ENCODE measurements at places on chromosomes 12 and 14. TPM values are rescaled to one million over a fixed set of nuclear protein-coding genes. Genes with fewer than 3 reads are reported as not detected.

CLEC7A gene
- 0.28 TPM for total RNA-seq

DNA sequence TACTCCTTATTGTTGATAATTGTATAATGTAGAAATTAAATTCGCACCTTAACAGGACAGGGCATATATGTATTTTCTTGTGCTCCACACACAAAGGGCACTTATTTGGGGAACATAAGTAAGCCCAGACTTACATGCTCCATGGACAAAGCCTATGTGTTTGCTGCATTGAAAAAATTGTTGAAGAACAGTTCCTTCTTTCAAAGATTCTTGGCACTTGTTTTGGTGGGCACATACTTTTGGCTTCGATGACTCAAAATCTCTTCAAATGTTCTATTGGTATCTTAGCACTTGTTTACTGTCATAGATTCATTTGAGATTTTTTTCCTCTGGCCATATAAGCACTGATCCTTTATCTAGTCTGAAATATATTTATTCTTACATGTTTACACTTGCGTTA, 1.4 kb upstream of the MAP4K5 start:
- no peaks in the 10 kb centered on the region for H3K27me3 ChIP-seq
- DNase-seq, result no peak
- H3K36me3 ChIP-seq, result no peaks in the 10 kb centered on the region
- H3K4me3 ChIP-seq, result no peak overlapping the region

DNA sequence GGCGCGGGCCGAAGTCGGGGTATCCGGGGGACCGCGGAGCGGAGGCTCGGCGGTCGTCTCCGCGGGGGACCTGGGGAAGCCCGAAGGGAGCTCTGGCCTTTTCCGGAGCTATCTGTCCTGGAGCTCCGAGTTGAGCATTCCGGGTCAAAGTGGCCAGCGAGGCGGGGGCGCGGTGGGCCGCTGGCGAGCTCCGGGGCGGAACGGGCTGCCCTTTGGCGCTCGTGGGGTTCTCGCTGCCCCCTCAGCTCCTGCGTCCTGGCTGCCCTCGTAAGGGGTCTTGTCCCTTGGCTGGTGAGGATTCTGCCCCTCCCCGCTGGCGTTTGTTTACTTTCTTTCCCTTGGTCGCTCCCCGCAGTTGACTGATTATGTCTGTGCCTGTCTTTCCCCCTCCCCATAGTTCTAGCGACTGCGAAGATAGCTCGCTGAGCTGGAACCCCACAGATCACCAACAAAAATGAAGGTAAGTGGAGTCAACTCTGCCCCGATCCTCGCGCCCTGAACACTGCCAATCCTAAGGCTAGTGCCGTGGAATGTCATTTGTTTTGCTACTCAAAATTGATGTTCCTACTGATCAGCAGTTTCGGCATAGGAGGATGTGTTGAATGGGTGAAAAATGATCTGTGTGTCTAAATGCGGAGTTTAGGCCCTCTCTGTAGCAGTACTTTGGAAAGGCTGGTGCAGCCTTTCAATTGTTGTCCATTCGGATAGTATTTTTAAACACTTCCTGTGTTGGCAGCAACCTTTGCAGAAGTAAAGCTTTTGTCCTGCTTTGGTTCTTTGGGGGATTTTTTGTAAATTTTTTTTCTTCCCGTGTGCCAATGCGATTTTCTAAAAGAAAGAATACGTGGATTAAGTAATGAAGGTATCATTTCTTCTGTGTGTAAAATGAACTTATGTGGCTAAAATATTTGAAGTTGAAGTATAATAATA, 1.3 kb downstream of the ARID4A start:
- H3K27ac ChIP-seq, result peak overlapping the region; percentile 68
- peaks cover 17% of the 10 kb centered on the region for H3K36me3 ChIP-seq
- no peaks in the 10 kb centered on the region for H3K27me3 ChIP-seq
- H3K4me1 ChIP-seq, result peaks cover 7% of the 10 kb centered on the region
- peak overlapping the region; percentile 77 for H3K4me3 ChIP-seq

DNA sequence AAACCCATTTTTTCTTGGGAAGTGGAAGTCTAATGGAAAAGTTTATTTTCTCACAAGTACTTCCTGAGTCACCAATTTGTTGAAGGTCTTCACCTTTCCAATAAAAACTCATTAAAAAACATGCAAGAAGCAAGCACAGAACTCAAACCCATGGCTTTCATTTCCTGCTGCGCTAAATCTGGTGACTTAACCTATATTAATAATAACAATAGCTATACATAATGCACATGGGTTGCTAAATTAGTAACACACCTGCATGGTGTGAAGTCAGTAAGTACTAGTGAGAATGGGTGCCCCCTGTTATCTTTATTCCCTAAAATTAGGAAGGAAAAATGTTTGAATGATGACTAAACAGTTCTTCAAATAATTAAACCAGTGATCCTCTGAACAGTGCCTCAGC, 52.3 kb downstream of the PPP2R5C start:
- DNase-seq, result no peak
- H3K4me3 ChIP-seq, result no peak overlapping the region
- H3K27me3 ChIP-seq, result no peaks in the 10 kb centered on the region
- no peak overlapping the region for H3K27ac ChIP-seq

DNA sequence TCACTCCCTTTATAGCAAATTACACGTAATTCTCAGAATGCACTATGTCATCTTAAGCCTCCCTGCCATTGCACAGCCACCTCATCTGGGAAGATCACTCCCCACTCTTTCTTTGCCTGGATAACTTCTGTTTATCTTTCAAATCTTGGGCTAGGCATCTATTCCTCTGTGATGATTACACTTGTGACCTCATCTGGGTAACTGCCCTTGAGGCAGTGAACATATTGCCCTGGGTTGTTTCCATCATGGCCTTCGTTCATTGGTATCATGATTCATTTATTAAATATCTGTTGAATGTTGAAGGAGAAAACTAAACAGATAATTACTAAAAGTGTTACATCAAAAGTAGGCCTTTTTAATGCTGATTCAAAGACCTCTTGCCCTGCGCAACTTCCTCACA, 26.2 kb upstream of the PDE3A start:
- H3K4me3 ChIP-seq, result no peak overlapping the region
- no peaks in the 10 kb centered on the region for H3K27me3 ChIP-seq
- H3K27ac ChIP-seq, result no peak overlapping the region

DNA sequence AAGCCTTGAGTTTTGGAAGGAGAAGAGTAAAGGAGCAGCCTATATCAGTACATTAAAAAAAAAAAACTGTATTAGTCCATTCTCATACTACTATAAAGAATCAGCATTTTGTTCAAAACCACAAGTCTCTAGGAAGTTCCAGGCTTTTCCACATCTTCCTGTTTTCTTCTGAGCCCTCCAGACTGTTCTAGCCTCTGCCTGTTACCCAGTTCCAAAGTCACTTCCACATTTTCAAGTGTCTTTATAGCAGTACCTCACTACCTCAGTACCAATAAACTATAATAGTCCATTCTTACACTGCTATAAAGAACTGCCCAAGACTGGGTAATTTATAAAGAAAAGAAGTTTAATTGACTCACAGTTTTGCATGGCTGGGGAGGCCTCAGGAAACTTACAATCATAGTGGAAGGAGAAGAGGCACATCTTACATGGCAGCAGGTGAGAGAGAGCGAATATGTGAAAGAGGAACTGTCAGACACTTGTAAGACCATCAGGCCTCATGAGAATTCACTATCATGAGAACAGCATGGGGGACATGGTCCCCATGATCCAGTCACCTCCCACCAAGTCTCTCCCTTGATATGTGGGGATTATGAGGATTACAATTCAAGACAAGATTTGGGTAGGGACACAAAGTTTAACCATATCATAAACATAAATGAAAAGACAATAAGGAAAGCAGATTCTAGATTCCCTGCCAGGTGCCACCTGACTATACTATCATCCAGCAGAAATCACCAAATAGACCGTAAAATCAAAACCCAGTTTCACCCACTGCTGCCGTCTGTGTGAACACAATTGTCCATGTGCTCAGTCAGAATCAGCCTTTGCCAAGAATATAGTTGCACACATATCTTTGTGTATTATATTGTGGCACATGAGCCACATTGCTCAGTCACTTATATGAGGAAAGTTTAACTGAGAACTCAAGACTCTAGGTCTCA, 27.8 kb downstream of the TOGARAM1 start:
- H3K27me3 ChIP-seq, result no peaks in the 10 kb centered on the region
- H3K27ac ChIP-seq, result no peak overlapping the region
- H3K36me3 ChIP-seq, result no peaks in the 10 kb centered on the region
- H3K4me3 ChIP-seq, result no peak overlapping the region
- H3K4me1 ChIP-seq, result peaks cover 10% of the 10 kb centered on the region

- H3K4me1 ChIP-seq, result peaks cover 20% of the 10 kb centered on the region
- H3K36me3 ChIP-seq, result no peaks in the 10 kb centered on the region
- no peaks in the 10 kb centered on the region for H3K27me3 ChIP-seq
- no peak for DNase-seq
Measured at GRCh38 chr14:50670196-50670865, 2.2 kb upstream of the SAV1 start.

GRCh38 chr12:24921251-24922038, 27.5 kb downstream of the BCAT1 start:
- no peaks in the 10 kb centered on the region for H3K36me3 ChIP-seq
- no peak overlapping the region for H3K27ac ChIP-seq
- H3K4me3 ChIP-seq, result no peak overlapping the region

DNA sequence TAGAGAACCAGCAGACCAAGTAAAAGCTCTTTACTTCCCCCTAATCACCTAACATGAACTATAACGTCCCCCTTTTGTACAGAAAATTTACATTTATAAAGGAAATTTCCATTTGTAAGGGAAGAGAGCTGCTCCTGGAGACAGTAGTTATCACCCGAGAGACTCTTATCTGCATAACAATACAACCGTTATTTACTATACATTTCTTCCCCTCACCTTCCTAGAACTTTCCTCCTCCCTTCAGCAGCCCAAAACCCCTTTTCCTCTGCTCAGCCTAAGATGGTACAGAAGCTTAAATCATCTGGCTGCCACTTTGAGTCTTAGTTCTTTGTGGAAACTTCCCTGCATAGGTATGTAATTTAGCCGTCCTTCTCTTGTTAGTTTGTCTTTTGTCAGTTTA, 40.4 kb upstream of the ETV6 start:
- DNase-seq, result no peak
- H3K36me3 ChIP-seq, result no peaks in the 10 kb centered on the region
- peaks cover 10% of the 10 kb centered on the region for H3K4me1 ChIP-seq
- no peaks in the 10 kb centered on the region for H3K27me3 ChIP-seq

DNA sequence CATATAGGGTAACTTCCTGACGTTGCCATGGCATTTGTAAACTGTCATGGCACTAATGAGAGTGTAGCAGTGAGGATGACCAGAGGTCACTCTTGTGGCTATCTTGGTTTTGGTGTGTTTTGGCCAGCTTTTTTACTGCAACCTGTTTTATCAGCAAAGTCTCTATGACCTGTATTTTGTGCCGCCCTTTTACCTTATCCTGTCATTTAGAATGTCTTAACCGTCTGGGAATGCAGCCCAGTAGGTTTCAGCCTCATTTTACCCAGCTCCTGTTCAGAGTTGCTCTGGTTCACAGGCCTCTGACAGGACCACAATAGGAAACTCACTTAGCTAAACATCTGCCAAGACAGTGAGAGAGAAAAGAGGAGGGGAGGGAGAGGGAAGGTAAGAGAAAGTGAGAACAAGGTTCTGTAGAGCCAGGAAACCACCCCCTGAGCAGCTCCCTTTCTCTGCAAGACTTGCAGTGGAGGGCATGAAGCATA, 64.8 kb upstream of the PLEKHG3 start:
- H3K27me3 ChIP-seq, result no peaks in the 10 kb centered on the region
- H3K36me3 ChIP-seq, result no peaks in the 10 kb centered on the region

- no peaks in the 10 kb centered on the region for H3K27me3 ChIP-seq
- peak overlapping the region; percentile 44 for H3K4me3 ChIP-seq
- peak; percentile 52 for DNase-seq
- H3K27ac ChIP-seq, result no peak overlapping the region
- H3K36me3 ChIP-seq, result no peaks in the 10 kb centered on the region
- peaks cover 10% of the 10 kb centered on the region for H3K4me1 ChIP-seq
Measured at GRCh38 chr12:120584343-120585149, 3.3 kb upstream of the POP5 start.

- no peak overlapping the region for H3K4me3 ChIP-seq
- no peaks in the 10 kb centered on the region for H3K36me3 ChIP-seq
Measured at GRCh38 chr14:101368629-101369028, 192.7 kb upstream of the DIO3 start.

- H3K36me3 ChIP-seq, result no peaks in the 10 kb centered on the region
- no peaks in the 10 kb centered on the region for H3K27me3 ChIP-seq
- H3K4me1 ChIP-seq, result peaks cover 37% of the 10 kb centered on the region
- no peak for DNase-seq
Measured at GRCh38 chr12:124684971-124685688, 117.7 kb upstream of the NCOR2 start.

DNA sequence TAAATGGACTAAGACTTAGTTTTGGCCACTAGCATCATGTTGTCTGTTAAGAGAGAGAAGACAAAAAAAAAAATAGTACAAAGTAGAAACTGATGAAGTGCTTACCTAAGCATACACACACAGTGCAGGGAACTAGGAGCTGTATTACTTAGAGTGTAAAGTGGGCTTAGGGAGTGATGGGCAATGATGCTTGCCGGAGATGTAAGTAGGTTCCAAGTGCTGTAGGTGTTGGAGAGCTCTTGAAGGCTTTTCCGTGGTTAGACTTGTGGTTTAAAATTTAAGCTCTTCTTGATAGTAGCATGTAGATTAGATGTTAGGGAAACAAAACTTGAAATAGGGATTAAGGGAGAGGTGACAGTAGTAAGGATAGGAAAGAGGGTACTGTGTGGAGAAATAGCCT, 34.7 kb downstream of the MIA2 start:
- no peaks in the 10 kb centered on the region for H3K27me3 ChIP-seq
- peaks cover 18% of the 10 kb centered on the region for H3K4me1 ChIP-seq
- DNase-seq, result no peak
- H3K27ac ChIP-seq, result no peak overlapping the region

DNA sequence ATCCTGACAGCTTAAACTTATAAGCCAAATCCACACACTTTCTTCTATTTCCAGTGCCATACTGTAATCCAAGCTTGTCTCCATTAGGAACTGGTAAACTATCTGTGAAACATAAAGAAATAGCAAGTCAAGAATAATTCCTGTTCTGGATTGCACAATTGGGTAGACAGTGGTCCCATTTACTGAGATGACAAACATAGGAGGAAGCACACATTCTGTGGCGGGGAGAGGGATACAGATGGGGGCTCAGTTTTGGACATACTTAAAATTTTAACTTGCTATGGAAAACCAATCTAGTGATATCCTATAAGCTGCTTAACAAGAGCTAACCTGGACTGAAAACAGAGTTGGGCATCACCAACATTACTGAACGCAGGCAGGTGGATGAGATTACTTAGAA, 16.3 kb downstream of the MAP4K5 start:
- no peaks in the 10 kb centered on the region for H3K27me3 ChIP-seq
- H3K4me1 ChIP-seq, result peaks cover 1% of the 10 kb centered on the region
- no peak overlapping the region for H3K4me3 ChIP-seq
- no peak for DNase-seq
- H3K27ac ChIP-seq, result no peak overlapping the region
- no peaks in the 10 kb centered on the region for H3K36me3 ChIP-seq

- no peak for DNase-seq
- no peak overlapping the region for H3K27ac ChIP-seq
- peaks cover 5% of the 10 kb centered on the region for H3K4me1 ChIP-seq
- H3K4me3 ChIP-seq, result no peak overlapping the region
- H3K27me3 ChIP-seq, result no peaks in the 10 kb centered on the region
Measured at GRCh38 chr12:63869656-63870055, 25.2 kb downstream of the SRGAP1 start.

GRCh38 chr12:44837114-44837755, 38.9 kb downstream of the NELL2 start:
- no peak for DNase-seq
- no peak overlapping the region for H3K27ac ChIP-seq

- H3K4me1 ChIP-seq, result peaks cover 4% of the 10 kb centered on the region
- H3K27me3 ChIP-seq, result no peaks in the 10 kb centered on the region
- no peaks in the 10 kb centered on the region for H3K36me3 ChIP-seq
- H3K4me3 ChIP-seq, result no peak overlapping the region
Measured at GRCh38 chr12:10243818-10244520, 31.3 kb downstream of the GABARAPL1 start.

- no peak overlapping the region for H3K27ac ChIP-seq
- H3K27me3 ChIP-seq, result no peaks in the 10 kb centered on the region
- no peaks in the 10 kb centered on the region for H3K36me3 ChIP-seq
Measured at GRCh38 chr12:28443337-28443736, 253.1 kb downstream of the CCDC91 start.

All from A673 (cell line).